ENCODE measurements at places on chromosomes 2 and 18.

DNA sequence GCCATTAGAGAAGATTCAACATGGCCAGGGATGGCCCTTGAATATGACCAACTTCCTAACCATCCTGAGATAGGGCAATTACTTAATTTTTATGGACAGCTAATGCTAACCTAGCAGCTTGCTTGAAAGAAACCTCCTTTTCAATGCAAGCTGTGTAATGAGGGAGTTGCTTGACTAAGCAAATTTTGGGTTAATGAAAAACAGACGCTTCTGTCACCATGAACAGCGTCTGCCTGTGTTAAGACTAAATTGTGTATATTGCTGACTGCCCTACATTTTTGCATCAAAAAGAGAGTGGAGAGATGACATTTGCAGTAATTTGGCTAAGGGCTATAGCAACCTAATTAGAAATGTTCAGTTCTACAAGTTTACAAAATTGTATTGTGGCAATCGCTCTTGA lies 319.2 kb upstream of the LRATD1 start:
- DNase-seq, result no peak

DNA sequence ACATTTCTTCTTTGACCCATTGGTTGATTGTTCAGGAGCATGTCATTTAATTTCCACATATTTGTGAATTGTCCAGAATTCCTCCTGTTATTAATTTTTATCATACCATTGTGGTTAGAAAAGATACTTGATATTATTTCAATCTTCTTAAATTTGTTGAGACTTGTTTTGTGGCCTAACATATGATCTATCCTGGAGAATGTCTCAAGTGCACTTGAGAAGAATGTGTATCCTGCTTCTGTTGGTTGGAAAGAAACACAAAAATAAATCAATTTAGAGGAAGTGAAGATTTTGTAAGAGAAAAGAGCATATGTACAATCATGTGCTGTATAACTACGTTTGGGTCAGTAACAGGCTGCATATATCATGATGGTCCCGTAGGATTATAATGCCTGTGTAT lies 118.6 kb upstream of the CDC42EP3 start:
- no peak for DNase-seq

DNA sequence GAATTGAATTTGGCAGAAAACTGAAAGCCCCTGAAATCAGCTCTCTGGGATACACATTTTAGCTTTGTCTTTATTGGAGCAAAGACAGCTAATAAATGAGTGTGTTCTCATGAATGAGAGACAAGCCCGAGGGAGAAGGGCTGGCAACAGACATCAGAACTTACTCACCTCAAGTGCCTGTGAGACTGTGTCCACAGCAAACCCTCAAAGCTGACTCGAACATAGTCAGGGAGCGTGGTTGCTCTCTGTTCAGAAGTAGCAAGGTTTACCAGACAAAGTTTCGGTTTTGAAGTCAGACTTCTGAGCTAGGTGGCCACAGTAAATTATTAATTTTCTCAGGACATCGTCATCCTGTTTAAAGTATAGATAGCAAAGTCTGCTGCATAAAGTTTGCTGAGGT lies 207.9 kb downstream of the CMPK2 start:
- DNase-seq, result no peak

DNA sequence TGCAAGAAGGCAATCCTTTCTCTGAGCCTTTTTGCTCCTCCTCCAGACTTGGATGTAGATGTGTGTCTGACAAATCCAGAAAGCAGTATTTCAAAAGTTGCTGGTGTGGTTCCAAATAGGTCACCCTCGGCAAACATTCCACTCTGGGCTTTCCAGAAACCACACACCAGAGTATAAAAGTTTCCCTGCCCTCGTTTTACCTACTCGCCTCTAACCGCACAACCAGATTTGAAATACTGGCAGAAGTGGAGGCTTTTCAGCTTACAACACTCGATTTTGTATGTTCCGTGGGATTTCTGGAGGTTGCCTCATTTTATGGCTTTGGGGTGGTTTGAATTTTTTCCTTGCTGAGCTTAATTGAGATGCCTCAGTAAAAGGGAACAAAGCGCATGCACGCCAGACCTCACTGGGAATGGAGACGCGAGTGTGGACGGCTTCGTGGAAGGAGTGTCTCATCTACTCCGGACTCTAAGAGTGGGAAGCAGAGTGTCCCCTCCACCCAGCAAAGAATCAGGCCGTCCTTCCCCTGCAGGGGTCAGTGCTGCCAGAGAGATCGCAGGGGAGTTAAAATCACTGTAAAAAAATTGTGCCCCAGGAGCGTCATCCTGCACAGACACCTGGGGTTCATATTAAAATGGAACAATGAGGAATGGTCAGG lies 44.0 kb upstream of the RPL31 start:
- no peak for DNase-seq

DNA sequence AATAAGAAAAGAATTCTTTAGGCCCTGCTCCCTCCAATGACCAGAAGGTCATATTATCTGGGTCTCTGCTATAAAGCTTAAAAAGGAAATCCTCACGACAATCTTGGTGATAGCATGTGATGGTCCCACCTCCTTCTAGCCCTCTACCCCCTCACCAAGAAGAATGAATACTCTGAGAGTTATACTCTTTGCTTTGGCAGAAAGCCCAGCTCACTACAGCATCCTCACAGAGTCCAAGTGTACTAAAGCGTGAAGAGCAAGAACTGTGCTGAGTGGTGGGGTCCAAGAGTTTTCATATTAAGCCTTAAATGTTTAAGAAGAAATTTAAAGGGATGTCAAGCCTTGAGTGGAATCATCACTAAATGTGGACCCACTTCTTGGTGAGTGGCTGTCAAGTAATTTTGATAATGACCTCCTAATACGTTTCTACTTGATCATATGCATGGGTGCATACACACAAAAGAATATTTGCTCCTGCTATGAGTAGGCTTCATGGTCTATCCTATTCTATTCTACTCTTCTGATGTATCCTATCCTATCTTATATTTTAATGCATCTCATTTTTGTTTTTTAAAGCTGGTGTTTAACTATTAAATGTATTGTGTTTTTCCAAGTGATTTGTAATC lies 16.5 kb upstream of the SERPINB7 start:
- DNase-seq, result no peak

GRCh38 chr2:195613922-195614321 lies 43.1 kb upstream of the SLC39A10 start:
- no peak for DNase-seq

- no peak for DNase-seq
These were observed 106.6 kb downstream of the SLC5A7 start for GRCh38 chr2:108092886-108093285.

DNA sequence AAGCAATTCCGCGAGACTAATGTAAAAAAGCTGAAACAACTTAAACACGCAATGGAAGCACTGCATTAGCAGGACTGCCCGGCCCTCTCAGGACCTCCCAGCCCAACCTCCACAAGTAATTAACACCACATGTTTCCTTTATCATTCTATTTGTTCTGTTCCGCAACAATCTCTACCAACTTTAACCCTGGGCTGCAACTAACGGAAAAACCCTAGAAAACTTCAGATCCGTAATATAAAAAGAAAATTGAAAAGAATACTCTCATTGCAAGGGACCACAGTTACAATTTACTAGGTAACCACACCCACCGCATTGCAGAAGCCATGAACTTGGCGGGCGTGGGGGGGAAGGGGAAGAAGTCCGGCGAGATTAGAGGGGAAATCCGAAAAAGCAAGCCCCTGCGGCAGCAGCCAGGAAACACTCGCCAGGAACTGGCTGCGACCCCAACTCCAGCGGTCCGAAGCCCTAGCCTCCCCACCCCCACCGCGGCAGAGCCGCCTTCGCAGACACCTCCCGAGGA lies 1.2 kb downstream of the EPB41L3 start:
- no peak for DNase-seq

DNA sequence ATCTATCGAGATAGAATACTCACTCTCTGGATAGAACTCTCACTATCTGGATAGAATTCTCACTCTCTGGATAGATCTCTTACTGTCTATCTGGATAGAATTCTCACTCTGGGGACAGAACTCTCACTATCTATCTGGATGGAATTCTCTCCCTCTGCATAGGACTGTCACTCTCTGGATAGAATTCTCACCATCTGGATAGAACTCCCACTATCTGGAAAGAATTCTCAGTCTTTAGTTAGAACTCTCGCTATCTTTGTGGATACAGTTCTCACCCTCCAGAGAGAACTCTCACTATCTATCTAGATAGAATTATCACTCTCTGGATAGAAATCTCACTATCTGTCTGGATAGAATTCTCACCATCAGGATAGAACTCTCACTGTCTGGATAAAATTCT lies 16.5 kb downstream of the ABCG8 start:
- DNase-seq, result no peak

- DNase-seq, result no peak
These were observed 6.5 kb downstream of the TANK start for GRCh38 chr2:161166538-161167409.

- no peak for DNase-seq
These were observed 231.2 kb upstream of the FOSL2 start for GRCh38 chr2:28161466-28161865.

DNA sequence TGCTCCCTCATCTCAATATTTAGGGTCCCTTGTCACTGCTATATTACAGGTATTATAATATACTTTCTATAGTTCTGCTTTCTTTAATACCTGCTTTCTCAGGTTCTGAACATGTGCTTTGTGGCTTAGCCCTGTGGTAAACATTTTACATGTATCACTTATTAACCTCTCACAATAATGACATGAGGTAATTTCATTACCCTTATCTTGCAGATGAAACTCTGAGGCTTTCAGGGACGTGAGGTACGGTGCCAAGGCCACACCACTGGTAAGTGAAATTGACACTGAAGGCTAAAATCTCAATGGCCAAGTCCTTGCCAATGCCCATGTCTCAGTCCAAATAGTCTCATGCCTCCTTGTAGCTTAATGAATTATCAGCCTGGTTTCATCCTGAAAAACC lies 21.7 kb downstream of the LINC00305 start:
- DNase-seq, result no peak

GRCh38 chr2:86786001-86786536 lies 4.6 kb downstream of the CD8A start:
- no peak for DNase-seq

DNA sequence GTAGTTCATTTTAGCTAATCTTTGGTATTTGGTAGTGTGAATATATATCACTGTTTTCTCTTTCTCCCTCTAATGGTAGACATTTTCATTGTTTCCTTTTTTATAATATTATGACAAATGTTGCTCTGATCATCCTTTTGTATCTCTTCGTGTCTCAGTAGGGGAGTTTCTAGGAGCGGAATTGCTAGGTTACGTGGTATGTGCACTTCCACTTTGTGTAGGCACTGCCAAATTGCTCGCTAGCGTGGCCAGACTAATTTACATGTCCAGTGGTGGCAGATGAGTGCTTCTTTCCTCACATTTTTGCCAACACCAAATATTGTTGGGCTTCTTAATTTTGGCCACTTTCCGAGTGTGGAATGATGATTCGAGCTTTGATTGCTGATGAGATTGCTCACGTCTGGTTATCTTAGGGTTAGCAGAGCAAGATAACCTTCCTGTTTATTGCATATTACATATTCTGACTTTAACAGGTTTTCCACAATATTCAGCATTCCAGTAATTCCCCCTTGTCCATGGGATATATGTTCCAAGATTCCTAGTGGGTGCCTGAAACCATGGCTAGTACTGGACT lies 30.4 kb upstream of the GREB1 start:
- DNase-seq, result no peak

- DNase-seq, result no peak
These were observed 18.6 kb upstream of the COL6A3 start for GRCh38 chr2:237432484-237433092.

- no peak for DNase-seq
These were observed 253.5 kb upstream of the TRIB2 start for GRCh38 chr2:12463189-12463588.

GRCh38 chr18:31596081-31596872 lies 4.6 kb downstream of the TTR start:
- DNase-seq, result no peak

DNA sequence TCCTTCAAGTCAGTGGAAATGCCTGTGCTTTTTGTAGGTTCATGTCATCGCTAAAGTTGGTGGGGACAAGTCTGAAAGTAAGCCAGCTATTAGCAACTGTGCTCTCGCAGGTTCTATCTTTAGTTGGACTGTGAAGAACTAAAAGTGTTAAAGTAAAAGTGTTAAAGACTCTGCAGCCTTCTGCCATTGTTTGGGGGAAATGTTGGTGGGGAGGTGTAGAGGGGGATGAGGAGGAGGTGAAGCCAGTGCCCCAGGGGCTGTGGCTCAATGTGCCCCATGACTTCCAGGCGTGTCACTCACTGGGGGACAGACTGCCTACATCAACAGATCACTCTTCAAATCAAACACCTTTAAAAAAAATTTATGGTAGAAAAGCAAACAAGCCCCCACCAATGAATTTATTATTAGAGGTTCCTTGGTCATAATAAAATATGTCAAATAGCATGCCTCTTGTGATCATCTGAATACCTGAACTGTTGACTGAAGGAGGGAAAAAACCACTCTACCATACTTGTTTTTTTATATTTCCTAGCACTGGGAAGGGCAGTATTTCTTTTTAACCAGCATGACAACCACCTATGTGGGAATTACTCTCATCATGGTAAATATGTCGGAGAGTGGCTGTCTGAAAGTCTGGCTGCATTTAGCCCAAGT lies 19.3 kb downstream of the TGFA start:
- no peak for DNase-seq

DNA sequence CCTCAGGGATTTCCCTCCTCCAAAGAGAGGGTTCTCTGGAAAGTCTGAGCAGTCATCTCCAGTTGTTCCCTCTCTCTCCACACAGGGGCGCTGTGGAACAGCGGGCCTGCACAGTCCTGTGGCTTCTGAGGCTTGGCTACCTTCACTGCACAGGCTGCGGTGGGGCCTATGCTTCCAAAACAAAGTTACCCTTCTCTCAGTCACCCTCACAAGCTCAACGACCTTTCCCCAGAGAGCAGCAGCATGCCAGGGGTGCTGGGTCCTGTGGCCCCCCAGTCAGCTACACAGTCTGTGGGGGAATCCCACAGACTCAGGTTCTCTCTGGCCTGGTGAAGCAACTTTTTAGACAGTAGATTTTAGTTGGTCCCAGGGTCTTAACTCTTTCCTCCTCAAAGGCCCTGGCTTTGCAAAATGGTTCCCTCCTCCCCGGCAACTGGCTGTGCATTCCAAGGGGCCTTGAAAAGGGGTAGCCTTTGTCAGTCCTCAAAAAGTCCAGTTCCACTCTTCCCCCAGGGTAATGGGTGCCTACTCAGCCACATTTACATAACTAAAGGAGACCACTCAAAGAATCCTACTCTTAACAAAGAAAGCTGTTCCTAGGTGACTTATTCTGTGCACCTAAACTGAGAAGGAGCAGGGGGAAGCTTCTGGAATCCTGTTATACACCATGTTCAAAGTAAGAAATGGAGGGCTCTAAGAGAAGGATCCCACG lies 14.9 kb downstream of the B3GNT7 start:
- DNase-seq, result no peak

- DNase-seq, result no peak
These were observed 367.2 kb downstream of the FIGN start for GRCh38 chr2:163368655-163369054.
